Fibroblast of skin of scalp (primary cell): ENCODE measurements at places on chromosomes 7 and 10.
A peak's percentile ranks its signal among the peaks of the same experiment; 100 is the strongest.

DNA sequence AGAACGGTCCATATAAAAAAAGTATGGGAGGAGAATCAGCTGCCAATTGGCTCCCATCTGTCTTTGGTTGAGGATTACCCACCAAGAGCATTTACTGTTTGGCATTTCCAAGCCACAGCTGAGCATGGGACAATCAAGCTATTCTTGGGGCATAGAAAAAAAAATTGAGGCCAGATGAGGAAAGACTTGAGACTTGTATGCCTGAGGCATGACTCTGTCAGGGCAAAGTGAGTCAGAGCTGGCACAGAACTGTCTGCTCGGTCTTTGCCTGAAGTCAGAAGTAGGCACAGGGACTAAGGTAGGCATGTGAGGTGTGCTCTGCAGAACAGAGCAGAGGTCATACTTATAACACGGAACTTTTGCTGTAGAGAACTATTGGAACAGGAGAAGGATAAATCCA is 126.5 kb upstream of the CHRM2 start:
- DNase-seq, result no peak

GRCh38 chr7:17486835-17487234 is 188.4 kb downstream of the AHR start:
- no peak for DNase-seq

GRCh38 chr10:84156768-84157167 is 16.8 kb upstream of the GPR15LG start:
- DNase-seq, result no peak

GRCh38 chr10:70461397-70462348 is 16.9 kb upstream of the PALD1 start:
- peak; percentile 54 for DNase-seq

DNA sequence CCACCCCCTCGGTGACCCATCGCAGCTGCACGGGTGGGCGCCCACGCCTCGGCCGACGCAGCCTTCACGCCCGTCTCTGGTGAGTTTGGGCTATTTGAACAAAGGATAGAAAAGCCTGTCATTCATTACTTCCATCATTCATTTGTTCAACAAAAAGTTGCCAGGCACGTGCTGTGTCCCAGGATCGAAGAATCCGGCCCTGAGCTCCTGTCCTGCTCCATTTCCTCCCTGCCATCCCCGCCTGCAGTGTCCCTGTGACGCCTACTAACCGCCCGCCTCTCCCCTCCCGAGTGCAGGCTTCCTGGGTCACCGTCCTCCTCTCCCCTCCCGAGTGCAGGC is 340.1 kb downstream of the WDR37 start:
- no peak for DNase-seq

DNA sequence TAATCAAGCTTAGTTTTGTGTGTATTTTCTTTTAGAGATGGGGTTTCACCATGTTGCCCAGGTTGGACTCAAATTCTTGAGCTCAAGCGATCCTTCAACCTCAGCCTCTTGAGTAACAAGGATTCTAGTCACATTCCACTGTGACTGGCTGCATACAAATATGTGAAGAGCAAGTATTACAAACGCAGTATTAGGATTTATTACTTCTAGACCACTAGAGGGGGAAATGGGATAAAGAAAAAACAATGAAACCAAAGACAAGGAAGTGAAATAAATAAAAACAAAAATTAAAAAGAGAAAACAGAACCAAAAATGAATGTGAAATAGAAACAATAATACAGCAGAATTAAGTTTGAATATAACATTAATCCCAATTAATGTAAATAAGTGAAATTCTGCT is 308.7 kb downstream of the ANKRD30A start:
- DNase-seq, result no peak

DNA sequence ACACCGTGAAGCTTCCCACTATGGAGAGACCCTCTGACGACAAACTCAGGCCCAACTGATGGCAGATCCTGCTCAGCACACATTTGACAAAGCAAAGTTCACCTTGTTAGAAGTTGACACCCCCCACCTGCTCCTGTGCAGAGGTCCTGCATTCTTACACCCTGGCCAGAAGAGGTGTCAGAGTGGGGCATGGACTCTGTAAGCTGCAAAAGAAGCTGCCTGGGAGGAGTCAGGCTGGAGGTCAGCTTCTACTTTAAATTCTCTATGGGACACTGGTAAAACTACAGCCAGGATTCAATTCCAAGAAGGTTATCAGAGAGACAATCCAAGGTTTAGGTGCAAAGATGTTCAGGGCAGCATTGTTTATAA is 20.0 kb upstream of the TNS3 start:
- DNase-seq, result no peak

DNA sequence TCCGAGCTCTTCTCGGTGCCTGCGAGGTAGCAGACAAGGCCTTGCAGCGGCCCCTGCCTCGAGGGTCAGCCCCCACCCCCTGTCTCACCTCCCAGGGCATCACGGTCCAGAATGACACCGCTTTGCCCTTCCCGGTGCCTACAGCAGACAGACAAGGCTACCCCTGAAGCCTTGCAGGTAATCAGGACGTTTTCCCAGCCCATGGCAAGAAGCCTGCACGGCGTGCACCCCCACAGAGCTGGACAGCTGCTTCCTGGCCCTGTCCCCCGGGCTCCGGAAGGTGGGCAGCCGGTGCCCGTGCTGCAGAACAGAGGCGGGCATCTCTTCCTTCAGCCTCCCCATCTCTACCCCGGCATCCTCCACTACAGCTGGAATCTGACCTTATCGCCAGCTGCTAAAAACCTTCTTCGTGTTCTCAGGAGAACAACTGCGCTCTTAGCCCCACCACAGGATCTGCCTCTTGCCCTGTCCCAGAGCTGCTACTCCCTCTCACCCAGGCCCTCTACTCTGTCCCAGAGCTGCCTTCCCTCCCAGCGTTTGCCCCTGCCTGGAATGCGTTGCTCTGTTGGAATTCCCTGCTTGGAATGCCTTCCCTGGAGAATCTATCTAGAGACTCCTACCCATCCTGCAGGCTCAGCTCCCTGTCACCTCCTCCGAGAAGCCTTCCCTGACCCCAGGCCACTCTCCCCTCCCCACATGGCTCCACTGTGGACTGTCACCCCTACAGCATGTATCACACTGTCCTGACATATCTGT is 4.7 kb downstream of the MYL10 start:
- DNase-seq, result peak; percentile 40
